ENCODE measurements at places on chromosomes 5 and 9.
A peak's percentile ranks its signal among the peaks of the same experiment; 100 is the strongest.

DNA sequence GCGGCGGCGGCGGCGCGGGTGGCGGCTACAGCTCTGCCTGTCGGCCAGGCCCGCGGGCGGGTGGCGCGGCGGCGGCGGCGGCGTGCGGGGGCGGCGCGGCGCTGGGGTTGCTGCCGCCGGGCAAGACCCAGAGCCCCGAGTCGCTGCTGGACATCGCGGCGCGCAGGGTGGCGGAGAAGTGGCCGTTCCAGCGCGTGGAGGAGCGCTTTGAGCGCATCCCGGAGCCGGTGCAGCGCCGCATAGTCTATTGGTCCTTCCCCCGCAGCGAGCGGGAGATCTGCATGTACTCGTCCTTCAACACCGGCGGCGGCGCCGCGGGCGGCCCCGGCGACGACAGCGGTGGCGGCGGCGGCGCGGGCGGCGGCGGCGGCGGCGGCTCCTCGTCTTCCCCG lies 296 bp downstream of the ZSWIM6 start:
- DNase-seq, result no peak

DNA sequence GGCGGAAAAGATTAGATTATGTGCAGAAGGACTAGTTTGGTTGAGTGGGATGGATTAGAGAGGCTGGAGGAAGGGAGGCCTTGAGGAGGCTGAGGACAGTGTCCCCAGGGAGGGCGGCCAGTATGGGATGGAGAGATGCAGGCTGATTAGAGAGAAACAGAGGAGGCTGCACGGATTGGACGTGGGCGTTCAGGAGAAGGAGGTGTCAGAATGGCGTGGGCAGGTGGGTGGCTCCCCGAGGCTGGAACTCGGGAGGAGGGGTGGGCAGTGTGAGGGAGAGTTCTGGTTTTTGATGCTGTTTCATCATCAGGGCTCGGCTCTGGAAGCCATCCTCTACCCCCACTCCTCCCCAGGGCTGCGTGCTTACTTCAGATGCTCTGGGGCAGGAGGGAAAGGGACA lies 13.0 kb downstream of the CDHR2 start:
- no peak for DNase-seq

DNA sequence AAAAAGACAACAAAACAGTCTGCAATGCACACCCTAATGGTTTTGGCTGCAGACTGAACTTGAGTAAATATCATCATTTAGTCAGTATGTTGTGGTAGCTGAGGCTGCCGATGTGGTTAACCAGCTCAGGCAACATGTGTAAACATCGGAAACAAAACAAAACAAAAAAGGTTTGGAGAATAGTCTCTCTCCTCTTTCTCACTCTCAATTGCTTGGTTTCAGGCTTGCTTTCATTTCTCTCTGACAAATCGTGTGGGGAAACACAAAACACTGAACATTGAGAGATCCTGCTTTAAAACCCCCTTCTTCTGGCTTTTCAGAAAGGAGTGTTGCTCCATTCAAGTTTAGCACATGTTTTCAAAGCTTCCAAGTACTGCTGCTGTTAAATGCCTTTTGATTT lies 453.3 kb downstream of the BNC2 start:
- DNase-seq, result no peak

DNA sequence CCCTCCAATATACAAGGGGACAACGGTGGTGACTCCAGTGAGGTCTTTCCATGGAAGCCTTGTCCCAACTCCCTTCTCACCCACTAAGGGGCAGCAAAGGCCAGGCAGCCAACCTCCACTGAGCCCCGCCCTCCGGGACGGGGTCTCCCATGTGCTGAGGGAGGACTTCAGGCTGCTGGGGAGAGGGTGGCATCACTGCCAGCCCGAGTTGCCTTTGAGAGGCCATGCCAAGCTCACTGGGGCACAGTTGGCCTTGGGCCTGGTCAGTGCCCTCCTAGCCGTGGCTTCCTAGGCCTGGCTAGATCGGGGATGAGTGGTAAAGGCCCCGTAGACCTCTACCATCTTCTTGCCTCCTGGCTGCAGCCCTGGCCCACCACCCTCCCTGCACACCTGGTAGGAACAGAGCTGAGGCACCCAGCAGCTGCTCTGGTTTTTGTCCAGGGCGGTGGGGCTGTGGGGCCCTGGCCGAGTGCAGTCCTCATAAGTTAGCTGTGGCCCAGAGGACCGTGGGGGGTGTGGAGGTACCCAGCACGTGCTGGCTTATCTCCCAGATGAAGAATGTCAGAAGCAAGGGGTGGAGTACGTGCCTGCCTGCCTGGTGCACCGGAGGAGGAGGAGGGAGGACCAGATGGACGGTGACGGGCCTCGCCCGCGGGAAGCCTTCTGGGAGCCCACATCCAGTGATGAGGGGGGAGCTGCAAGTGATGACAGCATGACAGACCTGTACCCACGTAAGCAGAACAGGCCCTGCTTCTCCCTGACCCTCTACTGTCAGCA lies 3.2 kb downstream of the SURF2 start:
- peak; percentile 33 for DNase-seq

DNA sequence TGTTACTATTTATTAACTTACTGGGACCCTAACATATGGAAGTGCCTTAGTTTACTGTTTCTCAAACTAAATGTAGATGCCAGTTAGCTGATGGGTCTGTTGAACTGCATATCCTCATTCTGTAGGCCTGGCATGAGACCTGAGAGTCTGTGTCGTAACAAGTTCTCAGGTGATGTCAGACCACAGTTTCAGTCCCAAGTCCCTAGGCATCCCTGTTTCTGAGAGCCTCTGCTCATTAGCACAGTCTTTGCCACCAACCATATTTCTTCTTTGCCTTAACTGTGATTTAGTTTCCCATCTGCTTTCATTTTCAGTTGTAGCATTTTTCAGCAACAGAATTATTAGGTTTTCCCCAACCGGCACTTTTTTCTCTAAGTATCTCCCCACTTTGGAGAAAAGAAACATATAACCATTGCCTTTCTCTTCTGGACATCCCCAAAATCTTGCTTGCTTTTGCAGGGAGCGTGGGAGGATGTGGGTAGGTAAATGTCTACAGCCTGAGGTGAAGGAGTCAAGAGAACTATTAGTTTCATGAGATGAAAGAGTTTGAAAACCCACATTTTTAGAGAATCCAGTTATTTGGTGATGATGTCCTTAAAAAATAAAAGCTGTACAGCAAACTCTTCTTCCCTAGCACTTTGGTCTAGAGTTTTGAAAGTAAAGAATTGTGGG lies 74.6 kb downstream of the NUDT12 start:
- DNase-seq, result no peak

DNA sequence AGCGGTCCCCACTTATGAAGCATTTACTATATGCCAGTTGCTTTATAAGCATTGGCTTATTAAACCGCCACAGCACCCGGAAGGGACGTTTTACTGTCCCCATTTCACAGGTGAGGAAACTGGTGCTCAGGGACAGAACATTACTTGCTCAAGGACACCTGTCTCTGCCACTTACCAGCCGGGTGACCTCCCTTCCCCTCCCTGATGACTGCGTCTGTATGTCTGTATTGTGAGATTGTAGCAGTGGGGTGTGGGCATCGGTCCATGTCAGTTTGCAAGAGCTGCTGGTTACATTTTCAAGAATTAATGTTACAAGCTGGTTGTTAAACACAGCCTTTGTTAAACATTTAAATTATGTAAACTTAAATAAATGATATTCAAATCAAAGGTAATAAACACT lies 77.6 kb upstream of the LMX1B start:
- DNase-seq, result no peak

DNA sequence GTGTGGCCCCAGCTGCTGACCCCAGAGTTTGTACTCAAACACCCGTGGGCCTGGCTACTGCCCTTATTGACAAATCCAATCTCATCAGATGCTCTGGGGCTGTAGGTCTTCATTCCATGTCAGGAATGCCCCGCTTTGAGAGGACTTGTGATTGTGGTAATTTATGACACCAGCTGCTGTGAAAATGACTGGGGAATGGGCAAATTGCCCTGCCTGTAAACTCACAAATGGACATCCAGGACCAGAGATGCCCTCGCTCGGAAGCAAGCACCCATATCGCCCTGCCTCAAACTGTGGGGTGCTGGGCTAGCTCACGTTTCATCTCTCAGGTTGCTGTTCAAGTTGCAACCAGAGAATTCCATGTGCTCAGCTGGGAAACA lies 225.9 kb upstream of the MAP3K1 start:
- no peak for DNase-seq

DNA sequence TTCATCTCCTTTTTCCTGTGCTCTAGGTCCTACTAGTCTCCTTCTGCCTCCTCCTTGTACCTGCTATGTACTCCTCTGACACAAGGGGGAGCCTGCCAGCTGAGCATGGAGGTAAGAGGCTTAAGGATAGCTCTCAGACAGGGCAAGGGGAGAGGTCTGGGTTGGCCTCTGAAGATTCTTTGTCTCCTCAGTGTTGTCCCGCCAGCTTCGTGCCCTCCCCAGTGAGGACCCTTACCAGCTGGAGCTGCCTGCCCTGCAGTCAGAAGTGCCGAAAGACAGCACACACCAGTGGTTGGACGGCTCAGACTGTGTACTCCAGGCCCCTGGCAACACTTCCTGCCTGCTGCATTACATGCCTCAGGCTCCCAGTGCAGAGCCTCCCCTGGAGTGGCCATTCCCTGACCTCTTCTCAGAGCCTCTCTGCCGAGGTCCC lies 3.8 kb downstream of the CREB3 start:
- DNase-seq, result no peak

GRCh38 chr9:75914002-75914401 lies 23.5 kb downstream of the PCSK5 start:
- DNase-seq, result no peak

- DNase-seq, result no peak
These were observed 8.4 kb upstream of the RGS3 start for GRCh38 chr9:113454914-113455761.

- no peak for DNase-seq
These were observed 49.7 kb upstream of the GRAMD2B start for GRCh38 chr5:126373375-126374108.

- no peak for DNase-seq
These were observed 42.0 kb upstream of the GARNL3 start for GRCh38 chr9:127222388-127223095.

GRCh38 chr5:58860680-58861079 lies 277.8 kb downstream of the RAB3C start:
- DNase-seq, result no peak

DNA sequence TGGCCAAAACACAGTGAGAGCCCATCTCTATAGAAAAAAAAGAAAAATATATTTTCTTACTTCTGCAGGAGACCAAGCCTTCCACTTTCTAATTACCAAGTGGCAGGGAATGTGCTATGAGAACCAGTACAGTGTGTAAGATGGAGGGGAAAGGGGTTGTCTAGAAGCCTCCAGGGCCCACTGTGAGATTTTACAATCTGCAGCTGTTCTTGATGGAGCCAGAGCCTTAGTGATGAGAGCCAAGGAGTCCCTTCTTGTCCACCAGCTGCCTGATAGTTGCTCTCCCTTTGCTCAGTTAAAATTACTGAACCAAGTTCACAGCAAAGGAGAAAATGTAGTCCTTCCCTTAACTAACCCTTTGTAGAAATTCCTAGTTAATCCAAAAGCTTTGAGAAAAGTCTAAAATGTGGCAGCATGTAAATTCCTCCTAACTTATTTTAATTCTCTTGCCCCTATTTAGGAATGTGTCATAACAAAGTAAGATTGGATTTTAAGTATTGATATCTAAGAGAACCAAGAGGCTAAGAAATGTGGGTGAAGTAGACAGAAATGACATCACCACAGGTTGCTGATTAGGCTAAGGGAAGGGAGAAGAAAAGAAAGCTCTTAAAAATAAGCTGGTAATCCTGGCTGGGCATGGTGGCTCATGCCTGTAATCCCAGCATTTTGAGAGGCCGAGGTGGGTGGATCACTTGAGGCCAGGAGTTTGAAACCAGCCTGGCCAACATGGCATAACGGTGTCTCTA lies 19.3 kb downstream of the SRP19 start:
- DNase-seq, result no peak

GRCh38 chr9:35422753-35423152 lies 67.2 kb upstream of the RUSC2 start:
- DNase-seq, result no peak

DNA sequence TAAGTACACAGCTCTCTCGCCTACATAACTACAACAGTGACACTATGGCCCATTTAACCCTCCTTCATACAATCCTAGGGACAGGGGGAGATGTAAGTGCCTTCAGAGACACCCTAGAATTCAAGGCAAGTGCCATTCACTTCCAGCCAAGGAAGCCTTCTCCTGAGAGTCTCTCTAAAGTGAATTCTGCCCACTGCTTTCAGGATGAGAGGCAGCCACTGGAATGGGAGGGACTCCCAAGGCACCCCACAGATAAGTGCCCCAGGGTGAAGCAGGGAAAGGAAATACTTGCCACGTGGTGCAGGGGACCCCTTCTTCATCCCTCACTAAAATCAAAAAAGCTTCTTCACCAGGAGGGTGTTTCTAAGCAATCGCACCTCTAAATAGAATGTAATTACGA lies 283.7 kb downstream of the ZNF608 start:
- DNase-seq, result no peak

DNA sequence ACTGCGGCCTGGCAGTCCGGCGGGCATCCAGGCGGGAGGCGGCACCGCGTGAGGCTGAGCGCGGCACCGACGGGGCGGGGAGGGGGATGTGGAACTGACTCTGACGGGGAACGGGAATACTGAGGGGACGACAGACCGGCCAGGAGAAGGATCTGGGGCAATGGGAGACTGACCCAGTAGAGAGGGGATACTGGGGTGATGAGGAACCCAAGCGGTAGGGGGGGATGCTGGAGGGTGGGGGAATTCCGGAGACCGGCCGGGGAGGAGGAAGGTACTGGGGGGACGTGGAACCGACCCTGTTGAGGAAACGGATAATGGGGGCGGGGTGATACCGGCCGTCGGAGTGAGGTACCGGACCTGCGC lies 423 bp downstream of the IPPK start:
- no peak for DNase-seq

- no peak for DNase-seq
These were observed 129.7 kb upstream of the IQGAP2 start for GRCh38 chr5:76273206-76273885.

- DNase-seq, result no peak
These were observed 20.4 kb upstream of the KIF12 start for GRCh38 chr9:114119242-114120191.

GRCh38 chr5:125778791-125779190 lies 644.4 kb upstream of the GRAMD2B start:
- DNase-seq, result no peak

GRCh38 chr9:134144801-134145200 lies 8.9 kb downstream of the WDR5 start:
- DNase-seq, result no peak

- no peak for DNase-seq
These were observed 19.6 kb downstream of the RGS3 start for GRCh38 chr9:113482991-113483675.

GRCh38 chr5:136249678-136250266 lies 56.8 kb upstream of the SMIM32 start:
- peak; percentile 26 for DNase-seq

GRCh38 chr9:32344551-32345182 lies 39.8 kb upstream of the ACO1 start:
- no peak for DNase-seq

- DNase-seq, result no peak
These were observed 64.5 kb upstream of the UBTD2 start for GRCh38 chr5:172348084-172348483.

GRCh38 chr9:130482463-130482862 lies 37.7 kb downstream of the ASS1 start:
- no peak for DNase-seq
